ENCODE measurements at places on chromosomes 4 and X.

- DNase-seq, result no peak
Observed at GRCh38 chr4:187010052-187010451, 286.4 kb upstream of the FAT1 start.

DNA sequence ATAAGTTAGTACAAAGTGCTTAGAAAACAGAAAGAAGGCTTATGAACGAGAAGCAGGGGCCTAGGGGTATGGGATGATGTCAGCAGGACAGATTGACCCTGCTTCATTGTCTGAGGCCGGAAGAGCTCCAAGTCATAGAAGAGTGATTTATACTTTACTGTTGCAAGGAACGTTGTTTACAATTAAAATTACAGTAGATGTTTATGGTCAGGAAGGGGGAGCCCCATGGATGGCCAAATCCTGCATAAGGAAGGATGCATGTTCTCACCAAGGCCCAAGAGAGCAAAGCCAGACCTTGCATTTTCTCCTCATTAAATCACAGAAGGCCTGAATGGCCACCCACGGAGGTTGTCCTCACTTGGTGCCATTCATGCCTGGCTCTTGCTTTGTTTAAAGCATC lies 115.3 kb downstream of the LDB2 start:
- peak; percentile 20 for DNase-seq

DNA sequence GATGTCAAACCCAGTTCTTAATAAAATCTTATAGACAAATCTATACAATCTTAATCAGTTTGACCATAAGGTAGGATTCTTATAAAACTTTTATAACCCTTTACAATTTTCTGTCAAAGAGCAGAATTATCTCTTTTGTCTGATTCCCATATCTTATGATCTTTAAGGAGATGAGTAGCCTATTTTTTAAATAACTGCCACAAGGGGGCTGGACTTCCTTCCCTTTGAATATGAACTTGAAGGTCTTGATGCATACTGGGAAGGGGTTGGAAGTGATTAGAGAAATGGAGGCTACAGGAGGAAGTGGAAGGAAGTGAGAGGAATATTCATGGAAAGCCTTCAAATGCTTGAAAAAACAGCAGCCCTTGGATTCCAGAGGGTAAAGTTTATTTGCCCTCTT lies 111.1 kb downstream of the APOOL start:
- no peak for DNase-seq

GRCh38 chr4:156966836-156967235 lies 4.8 kb downstream of the PDGFC start:
- DNase-seq, result no peak

DNA sequence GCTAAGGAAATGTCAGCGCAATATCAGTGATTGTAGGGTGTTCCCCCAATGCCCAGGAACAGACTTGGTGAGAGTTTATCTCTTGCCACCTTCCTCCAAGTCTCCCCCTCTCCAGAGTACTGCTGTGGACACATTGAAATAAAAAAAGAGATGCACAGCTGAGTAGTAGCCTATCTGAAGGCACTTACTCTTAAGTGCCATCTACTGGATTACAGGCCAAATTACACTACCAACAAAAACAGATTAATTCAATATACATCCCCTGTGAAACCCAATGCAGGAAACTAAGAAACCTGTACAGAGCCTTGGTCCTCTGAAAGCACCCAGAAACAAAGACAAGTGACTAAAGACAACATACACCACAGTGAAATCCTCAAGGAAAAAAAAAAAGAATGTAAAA lies 460.3 kb downstream of the ZIC3 start:
- peak; percentile 8 for DNase-seq

DNA sequence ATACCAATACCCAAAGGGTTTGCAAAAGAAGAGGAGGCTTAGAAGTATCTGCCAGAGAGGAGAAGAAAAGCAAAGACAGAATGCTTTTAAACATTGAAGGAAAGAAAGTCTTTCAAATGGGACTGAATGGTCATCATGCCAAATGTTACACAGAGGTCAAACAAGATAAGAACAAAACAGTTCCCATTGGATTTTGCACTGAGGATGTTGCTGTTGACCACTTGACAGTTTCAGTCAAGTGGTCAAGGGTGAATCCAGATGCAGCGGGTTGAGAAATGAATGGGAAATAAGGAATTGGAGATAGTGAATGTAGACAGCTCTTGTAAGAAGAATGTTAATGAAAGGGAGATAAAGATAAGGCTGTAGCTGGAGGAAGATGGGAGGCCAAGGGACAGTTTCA lies 64.8 kb upstream of the FGG start:
- no peak for DNase-seq

DNA sequence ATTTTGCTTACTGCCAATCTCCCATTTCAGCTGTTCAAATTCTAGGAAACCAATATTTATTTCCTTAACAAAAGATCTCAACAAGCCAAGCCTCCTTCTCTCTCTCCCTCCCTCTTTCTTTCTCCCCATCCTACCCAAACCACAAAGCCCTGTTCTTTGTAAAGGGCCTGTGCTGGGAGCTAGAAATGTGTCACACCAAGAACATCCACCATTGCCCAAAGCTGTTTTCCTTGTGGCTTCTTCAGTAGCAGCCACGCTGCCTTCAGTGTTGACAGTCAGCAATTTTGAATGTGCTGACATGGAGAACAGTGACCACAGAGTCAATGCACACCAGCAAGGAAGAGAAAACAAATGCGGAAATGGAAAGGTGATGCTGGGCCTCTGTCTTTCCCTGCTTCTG lies 203.0 kb downstream of the MAML3 start:
- no peak for DNase-seq

DNA sequence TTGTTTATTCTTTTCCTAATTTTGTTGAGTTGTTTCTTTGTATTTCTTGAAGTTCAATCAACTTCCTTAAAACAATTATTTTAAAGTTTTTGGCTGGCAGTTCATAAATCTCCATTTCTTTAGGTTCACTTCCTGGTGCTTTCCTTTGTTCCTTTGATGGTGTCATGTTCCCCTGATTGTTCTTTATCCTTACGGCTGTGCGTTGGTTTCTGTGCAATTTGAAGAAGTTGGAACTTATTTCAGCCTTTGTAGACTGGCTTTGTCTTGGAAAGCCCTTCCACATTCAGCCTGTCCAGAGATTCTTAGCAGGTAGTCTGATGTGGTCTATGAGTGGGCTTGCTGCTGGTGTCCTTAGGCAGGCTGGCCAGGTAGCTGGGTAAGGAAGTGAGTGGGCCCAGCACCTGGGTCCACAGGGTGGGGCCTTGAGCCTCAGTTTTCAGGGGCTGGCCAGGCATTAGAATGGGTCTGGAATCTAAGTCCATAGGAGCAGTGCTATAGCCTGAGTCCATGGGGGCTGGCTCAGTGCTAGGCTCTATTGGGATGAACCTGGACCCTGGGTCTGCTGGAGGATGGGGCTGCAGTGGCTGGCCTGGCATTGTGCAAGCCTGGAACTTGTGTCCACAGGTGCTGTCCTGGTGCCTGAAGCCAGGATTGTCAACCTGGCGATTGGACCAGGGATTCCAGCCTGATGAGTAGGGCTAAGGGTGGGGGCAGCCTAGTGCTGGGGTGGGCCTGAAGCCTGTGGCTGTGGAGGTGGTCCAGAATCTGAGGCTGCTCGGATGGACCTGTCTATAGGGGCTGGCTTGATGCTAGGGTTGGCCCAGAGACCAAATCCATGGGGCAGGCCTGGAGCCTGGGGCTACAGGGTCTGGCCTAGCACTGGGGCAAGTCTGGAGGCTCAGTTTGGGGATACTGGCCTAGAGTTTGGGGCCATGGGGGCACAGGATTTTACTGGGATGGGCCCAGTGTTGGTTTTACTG lies 152.4 kb downstream of the STAG2 start:
- DNase-seq, result no peak

DNA sequence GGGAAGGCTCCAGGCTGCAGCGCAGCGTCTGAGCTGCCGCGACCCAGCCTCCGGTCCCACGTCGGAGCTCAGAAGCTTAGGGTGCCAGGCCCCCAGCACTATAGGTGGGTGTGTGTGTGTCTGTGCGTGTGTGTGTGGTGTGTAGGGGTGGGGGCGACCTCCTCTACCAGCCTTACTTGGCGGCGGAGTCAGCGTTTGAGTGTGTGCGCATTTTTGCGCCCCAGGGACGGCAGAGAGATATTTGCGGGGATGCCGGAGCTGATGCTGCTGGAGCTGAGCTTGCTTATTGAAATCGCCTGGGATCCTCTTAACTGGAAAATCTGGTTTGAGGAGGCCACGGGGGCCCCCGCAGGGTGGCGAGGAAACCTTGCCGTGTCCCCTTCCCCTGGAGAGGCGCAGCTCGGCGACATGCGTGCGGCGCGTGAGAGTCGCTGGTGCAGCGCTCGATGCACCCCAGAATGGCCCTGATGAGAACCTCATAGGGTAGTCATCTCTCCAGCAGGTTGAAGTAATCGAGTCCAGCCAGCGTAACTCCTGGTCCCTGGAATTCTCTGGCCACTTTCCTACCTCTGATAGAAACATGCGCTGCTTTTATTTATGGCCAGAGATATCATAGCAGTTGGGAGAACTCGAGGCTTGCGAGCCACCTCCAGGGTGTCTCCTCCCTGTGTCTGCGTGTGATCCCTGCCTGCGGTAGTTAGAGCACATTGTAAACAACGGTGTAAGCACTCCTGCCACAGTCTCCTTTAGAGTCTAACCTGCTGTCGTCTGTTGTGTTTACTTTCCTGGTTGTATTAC lies 2.7 kb downstream of the ADGRL3 start:
- DNase-seq, result peak; percentile 32

GRCh38 chrX:9706421-9706820 lies 59.2 kb downstream of the GPR143 start:
- no peak for DNase-seq

- no peak for DNase-seq
Observed at GRCh38 chr4:13983189-13983790, 355.8 kb upstream of the BOD1L1 start.

DNA sequence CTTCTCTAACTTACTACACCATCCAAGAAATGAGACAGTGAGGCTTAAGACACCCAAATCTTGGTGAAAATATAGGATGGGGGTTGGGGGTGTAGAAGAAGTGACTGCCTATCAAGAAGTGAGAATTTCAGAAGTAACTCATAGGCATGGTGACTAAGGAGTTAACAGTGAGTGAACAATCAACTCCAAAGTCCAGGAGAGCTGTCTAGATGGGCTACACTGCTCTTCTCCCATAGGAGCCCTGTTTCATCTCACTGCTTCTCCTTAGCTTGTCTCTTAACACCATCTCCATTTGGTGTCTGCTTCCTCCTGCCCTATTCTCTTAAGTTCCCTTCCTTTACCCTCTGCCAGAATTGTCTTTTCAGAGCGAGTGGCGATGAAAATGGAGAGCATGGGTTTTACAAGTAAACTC lies 22.7 kb downstream of the FABP2 start:
- peak; percentile 31 for DNase-seq

All from hepatocyte (in vitro differentiated cells).